ENCODE measurements at places on chromosomes 2 and 18. TPM values are rescaled to one million over a fixed set of nuclear protein-coding genes. Genes with fewer than 3 reads are reported as not detected.
A peak's percentile ranks its signal among the peaks of the same experiment; 100 is the strongest.

GRCh38 chr2:219472629-219473187 is 26.0 kb upstream of the GMPPA start:
- no peak for DNase-seq

DNA sequence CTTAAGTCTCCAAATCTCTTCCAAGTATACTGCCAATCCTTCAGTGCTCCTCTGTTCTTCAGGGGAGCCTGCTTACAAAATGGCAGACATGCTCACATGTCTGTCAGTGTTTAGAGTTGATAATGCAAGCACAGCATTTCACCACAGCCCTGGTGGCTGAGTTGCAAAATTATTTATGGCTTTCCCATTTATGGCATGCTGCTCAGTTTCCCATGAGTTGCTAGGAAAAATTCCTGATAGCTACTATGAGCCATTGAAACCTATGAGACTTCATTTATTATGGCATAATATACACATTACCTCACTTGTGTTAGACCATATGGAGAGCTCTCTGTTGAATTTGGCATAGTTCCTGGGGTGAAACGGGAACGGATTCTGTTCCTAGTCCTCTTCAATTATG is 448.7 kb upstream of the TCF4 start:
- DNase-seq = no peak

GRCh38 chr2:23432531-23432930 is 47.6 kb downstream of the KLHL29 start:
- no peak for DNase-seq

DNA sequence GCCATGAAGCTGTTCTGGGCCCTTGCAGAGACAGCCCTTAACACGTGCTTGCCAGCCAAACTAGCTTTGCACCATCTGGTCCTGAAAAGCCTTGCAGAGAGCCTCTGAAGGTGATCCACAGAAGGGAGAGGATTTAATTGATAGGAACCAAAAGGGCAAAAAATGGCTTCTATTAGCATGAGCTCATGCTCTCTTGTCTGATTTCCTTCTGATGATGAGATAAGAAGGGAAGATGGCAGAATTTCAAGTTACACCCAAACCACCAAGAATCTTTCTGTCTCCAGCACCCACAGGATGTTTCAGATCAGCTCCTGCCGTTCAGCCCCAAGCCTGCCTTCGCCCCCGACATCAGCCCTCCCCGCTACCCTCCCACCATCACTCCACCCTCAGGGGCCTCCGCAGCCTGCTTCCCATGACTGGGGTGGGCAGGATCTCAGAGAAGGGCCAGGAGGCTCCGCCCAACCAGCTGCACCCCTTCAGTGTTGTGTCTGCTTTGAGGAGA is 23.4 kb upstream of the GLI2 start:
- no peak for DNase-seq

DNA sequence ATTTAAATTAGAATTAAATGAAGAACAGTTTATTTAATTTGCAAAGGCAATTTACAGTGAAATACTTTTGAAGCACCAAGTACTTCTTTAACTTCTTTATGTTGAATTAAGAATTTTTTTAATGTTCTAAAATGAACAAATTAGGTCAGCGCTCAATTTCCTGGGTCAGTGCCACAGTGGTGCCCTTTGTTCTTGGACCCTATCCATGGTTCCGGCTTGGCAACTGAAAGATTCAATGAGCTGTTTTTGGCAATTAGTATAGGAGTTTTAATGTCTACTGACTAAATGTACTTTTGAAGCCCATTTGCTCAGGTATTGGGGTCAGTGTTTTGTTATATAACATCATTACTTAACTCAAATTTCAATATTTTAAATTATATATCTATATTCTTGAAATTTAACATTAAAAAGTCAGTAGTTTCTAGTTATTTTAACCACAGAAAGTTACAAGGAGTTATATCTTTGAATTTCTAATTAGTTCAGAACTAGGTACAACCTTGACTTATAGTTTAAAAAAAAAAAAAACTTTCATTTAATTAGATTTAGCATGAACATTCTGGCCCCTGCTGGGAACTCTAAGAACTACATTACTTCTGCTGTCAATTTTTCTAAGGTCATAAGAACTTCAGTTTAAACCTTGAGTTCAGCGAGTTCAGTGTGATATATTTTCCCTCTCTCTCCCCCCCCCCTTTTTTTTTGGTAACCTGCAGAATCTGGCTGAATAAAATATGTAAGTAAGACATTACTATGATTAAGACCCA is 7.6 kb upstream of the MSTN start:
- peak; percentile 10 for DNase-seq

- no peak for DNase-seq
Measured at GRCh38 chr18:69889009-69889408, 58.7 kb downstream of the CD226 start.

DNA sequence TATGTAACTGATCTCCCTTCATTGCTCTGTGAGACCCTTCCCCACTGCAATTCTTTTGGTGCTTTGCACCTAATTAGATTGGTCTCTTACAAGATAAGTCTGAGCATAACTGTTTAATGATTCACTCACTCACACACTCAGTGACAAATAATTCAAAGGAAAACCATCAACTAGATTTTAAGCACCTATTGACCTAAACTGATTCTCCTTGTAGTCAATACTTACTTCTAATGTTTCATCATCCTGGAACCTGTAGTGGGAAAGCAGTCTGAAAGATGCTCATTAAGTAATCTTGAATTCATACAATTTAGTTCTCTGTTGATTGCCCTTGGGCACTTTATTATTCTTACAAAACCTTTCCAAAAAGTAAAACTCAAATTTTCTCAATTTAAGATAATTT is 74.3 kb upstream of the COL5A2 start:
- no peak for DNase-seq

DNA sequence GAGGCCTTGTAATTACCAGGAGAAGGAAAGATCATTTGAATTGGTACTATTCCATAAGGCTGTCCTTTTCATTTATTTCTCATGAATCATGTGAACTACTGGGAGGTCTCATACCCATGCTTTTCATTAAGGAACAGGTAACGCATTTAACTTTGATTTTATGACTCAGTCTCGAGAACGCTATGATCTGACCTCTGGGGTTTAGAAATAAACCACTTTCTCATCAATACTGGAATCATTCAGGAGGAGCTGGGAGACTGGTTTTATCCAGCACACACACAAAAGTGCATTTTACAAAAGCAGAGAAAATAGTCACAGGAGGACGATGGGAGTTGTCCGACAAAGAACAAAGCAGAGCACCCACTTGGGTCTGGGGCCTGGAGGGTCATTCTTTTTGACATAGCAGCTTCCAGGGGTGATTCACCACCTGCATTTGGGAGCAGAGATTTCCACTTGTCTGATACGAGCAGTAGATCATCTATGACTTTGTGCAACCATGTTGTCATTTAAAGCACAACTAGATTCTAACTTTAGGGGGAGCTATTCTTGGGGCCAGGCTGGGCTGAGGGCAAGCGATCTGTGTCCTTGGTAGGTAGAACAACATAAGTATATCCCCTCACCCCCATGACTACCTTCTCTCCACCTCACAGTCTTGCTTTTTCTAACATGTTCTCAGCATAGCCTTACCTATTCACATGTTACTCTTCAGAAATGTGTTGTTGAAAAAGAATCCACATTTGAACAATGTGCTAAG is 95.9 kb upstream of the SCG2 start:
- DNase-seq = no peak

- no peak for DNase-seq
Measured at GRCh38 chr2:69213782-69214181, 173.2 kb downstream of the GFPT1 start.

GRCh38 chr2:205073433-205074020 is 528.3 kb downstream of the PARD3B start:
- peak; percentile 22 for DNase-seq

GRCh38 chr18:59994357-59994756 is 94.6 kb downstream of the PMAIP1 start:
- DNase-seq = no peak

DNA sequence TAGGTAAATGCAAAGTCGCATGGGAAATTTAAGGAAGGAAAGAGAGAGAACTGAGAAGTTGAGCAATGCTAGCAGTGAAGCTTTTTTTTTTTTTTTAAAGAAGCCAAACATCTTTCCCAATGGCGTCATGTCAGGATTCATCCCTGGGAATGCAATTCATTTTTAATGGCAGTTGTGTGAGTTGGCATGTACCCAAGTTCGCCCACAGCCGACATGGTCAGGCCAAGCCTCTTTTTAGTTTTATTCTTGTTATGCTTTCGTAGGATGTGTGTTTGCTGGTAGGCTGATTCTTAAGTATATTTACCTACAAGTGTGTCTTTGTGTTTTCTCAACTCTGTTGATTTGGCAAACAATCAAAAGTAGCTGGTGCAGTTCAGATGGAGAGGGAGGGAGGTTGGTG is 127.6 kb upstream of the ITGA6 start:
- DNase-seq = no peak

GRCh38 chr2:19068206-19068605 is 290.2 kb downstream of the OSR1 start:
- no peak for DNase-seq

GRCh38 chr18:65477455-65477854 is 273.4 kb upstream of the CDH7 start:
- no peak for DNase-seq

- no peak for DNase-seq
Measured at GRCh38 chr2:21067859-21068537, 24.1 kb upstream of the APOB start.

DNA sequence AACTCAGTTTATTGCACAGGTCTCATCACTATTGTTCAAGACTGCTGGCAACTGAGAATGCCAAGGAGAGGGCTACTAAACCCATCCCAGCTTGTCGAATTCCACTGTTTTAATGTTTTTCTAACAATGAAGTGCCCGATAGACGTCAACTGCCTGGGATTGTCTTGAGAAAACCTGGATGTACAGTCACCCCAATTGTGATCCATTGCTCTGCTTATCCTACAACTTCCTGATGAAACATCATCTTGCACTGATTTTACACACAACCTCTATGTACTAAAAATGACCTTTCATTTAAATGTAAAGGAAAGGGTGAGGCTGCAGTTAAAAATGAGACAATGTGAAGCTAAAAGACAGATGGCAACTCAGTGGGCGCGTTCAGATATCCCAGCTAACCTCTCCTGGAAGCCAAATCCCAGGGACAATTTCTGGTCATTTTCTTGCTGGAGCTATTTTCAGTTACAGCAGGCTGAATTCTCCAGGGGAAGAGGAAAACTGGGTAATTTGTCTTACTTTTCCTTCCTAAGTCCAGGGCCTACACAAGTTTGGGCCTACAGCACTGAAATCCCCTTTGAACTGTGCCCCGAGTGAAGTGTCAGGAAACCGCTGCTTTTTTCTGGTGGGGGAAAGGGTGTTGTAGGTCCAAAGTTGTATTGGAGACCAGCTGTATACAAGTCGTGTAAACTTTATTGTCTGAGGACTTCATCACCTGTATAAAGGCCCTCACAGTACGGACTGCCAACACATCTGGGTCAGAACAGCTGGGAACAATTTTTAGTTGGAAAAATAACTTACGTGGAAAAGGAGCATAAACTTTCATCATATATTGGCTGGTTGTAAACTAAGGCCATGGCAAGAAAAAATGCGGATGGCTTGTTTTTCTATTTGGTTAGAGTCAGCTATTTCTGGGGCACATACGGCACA is 68.9 kb upstream of the LTBP1 start:
- no peak for DNase-seq

DNA sequence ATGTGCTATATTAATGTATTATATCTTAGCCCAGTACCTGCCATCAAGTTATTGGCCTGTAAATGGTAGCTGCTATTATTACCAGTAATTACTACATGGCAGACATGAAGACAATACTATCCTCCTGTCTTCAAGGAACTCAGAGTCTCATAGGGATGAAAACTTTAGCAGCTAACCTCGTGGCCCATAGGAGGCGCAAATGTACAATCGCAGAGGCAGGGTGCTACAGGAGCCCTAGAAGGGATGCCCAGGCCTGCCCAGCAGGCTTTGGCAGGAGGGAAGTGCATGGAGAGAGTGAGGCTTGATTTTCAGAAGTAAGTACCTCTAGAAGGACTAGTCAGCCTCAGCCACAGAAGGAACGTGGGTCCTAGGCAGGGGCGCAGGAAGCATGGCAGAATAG is 44.7 kb upstream of the KIDINS220 start:
- DNase-seq = no peak

DNA sequence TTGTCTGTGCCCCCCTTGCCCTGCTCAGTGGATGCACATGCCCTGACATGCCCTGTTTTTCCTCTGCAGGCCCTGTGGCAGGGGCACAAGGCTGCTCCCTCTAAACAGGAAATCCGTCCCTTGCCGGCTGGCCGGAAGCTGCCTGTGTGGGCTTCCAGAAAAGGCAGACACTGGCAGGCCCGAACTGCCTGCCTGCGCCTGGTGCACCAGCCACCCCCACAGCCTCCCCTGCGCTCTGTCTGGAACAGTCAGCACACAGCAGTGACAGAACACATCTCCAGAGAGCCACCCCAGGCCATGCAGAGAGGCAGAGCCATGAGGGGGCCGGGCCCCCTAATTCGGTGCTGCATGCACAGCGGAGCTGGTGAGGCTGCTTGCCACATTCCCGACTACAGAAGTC is 33.5 kb downstream of the LOXHD1 start:
- DNase-seq = no peak

DNA sequence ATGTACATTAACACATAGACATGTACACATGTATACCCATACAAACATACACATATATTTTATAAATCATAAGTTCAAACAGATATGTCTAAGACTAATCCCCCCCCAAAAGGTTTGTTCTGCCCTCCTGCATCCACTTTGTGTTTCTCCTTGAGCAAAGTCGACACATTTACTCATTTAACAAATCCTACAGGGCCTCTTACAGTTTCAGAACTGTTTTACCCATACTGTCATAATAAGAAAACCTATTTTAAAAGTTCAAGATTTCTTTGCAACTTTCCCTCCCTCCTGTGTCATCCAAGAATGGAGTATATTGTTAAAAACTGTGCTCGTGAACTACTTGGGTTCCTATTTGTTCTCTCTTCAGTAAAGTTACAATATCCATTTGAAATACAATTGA is 166.7 kb downstream of the L3MBTL4 start:
- DNase-seq = no peak

The CMPK2 gene
- 0.92 TPM for total RNA-seq

The SAP130 gene
- total RNA-seq = 5.1 TPM

The NAT8 gene
- not detected for total RNA-seq

The EML6 gene
- total RNA-seq = 2.0 TPM

The TSPYL6 gene
- total RNA-seq = not detected

The SLC5A7 gene
- total RNA-seq = not detected

The SLC4A1AP gene
- total RNA-seq = 30.3 TPM

The UPP2 gene
- not detected for total RNA-seq

The MC5R gene
- not detected for total RNA-seq

Measured in pulmonary artery endothelial cell (primary cell).